NCI-H1105 (cell line): ENCODE measurements at places on chromosomes 12 and 14.

DNA sequence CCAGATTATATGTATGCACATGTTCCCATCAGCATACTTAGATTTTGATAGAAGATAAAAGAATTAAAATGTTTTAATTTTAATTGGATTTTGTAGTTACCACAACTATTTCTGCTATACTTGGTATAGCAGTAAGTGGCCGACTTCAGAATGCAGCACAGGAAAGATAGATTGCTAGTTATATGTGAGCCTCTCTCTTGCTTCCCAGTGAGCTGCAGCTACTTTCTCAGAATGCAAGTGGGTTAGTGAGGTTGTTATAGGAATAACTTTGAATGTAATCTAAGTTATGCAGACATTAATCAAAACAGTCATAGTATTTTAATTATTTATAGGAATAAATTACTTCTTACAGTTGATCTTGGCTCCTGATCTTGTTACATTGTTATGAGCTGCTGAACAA, 240.6 kb downstream of the RAD51B start:
- DNase-seq = no peak

DNA sequence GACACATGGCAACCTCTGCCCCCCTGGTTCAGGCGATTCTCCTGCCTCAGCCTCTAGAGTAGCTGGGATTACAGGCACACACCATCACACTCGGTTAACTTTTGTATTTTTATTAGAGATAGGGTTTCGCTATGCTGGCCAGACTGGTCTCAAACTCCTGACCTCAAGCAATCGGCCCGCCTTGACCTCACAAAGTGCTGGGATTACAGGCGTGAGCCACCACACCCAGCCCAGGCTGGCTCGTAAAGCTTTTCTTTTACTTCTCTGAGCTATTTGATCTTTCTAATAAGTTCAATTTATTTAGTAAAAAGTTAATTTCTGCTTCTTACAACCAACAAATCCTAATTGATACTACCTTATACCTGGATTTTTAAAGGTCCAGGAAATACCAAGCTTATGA, 127.4 kb upstream of the KRR1 start:
- DNase-seq = no peak

DNA sequence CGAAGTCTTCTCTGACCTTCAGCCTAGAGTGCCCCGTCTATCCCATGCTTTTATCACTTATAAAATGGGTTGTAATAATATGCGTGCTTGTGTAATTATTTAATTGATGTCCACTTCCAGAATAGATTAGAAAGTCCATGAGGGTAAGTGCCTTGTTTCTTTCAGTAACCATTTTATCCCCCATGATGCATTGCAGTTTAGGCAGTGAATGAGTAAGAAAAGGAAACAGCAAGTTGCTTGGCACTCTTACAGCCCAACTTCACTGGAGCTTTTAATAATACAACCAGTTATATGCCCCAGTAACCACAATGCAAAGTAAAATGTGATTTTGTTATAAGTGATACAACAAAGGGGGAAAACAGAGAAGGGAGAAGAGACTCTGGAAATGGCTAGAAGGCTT, 287.3 kb downstream of the MED13L start:
- DNase-seq = no peak

DNA sequence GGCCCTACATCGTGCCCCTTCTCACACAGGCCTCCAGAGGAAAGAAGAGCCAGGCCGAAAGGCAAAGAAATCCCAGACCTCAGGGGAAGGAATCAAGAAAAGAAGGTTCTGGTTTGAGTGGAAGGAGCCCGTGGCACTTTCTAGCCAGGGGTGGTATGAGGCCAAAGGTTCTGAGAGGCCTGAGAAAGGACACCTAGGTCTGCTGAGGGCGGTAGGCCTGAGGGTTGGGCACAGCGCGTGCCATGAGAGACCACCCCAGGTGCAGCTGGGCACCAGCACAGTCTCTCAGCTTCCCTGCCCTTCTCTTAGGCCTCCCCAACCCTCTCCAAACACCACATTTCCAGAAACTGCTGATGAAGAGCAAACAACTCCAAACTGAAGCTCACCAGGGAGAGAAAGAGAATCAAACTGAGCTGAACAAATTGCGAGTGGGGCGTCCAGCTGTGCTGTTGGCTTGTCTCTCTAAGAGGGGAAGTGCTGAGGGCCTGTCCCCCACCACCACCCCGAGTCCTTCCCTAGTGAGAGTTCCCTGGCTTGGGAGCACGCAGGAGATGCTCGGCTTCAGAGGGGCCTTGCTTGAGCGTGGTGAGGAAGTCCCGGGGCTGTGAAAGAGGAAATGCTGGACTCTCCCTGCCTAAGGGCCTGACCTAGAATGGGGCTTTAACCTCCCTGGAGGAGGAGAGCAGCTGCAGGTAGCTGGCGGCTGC, 184.8 kb downstream of the ZFP36L1 start:
- DNase-seq = no peak

GRCh38 chr14:32303865-32304264, 25.2 kb upstream of the AKAP6 start:
- no peak for DNase-seq

DNA sequence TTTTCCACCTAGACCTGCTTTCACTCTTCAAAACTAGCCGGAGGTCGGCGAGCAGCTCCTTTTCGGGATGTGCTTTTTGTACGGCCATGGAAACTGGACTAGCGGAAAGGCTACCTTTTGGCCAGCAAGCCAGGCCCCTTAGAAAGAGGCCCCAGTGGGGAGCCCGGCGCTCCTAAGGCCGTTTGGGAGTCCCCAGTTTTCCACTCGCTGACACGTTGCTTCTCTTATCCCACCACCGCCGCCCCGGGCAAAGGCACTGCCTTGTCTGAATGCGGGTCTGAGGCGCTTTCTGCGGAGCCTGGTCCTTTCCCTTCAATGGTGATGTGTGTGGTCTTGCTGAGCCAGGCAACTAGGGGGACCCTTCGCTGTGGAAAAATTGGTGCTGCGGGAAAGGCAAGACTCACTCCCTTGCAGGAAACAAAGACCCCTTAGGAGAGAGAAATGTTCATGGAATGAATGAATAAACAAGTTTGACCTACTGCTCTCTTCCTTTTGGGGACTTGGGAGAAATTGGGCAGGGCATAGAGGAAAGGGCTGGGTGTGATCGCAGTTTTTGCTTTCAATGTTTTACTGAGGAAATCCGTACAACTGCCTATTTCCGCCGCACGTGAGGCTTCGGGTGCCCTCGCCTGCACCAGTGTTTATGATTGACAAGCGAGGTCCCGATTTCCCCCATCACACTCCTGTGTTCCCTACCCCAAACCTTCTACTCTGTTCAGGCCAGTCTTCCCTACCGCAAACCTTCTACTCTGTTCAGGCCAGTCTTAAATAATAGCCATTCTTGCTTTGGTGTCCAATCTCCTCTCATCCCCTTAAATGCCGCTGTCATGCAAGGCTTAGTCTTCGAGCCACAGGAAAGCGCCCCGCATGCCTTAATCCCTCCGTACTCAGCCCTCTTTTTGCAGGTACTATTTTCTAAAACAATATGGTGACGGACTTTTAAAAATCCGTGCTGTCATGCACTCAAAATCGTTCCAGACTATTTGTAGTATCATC, 1.0 kb upstream of the SLC38A2 start:
- DNase-seq = no peak

DNA sequence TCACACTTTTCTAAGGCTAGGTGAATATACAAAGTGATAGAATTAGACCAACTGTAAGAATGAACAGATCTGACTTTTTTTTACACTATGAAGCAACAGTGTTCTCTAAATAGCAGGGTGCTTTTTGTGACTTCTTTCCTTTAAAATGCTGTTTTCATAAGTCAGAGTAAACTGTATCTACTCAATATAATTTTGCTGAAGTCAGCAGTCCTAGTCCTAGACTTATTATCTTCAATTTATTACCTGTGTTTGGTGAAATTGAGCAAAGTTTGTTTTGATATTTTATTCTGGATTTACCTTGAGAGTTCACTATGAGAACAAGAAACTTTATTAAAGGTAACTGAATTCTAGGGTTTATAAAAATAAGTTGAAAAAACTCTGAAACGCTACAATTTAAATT, 651.3 kb upstream of the MIS18BP1 start:
- DNase-seq = no peak

DNA sequence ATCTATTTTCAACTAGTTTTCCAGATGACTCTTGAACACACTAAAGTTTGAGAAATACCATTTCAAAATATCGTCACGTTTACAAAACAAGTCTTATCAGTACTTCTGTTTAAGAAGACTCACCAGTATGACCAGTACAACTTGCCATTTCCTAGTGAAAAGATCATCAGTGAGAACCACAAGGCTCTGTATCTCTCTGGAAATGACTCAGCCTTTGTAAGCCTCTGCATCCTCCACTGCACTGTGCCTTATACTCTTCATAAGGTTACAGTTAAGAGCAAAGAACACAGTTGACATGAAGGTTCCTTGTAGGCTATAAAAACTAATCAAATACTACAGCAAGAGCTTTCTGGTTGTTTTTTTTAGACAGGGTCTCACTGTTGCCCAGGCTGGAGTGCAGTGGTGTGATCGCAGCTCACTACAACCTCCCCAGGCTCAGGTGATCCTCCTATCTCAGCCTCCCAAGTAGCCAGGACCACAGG, 5.7 kb upstream of the VTI1B start:
- no peak for DNase-seq

DNA sequence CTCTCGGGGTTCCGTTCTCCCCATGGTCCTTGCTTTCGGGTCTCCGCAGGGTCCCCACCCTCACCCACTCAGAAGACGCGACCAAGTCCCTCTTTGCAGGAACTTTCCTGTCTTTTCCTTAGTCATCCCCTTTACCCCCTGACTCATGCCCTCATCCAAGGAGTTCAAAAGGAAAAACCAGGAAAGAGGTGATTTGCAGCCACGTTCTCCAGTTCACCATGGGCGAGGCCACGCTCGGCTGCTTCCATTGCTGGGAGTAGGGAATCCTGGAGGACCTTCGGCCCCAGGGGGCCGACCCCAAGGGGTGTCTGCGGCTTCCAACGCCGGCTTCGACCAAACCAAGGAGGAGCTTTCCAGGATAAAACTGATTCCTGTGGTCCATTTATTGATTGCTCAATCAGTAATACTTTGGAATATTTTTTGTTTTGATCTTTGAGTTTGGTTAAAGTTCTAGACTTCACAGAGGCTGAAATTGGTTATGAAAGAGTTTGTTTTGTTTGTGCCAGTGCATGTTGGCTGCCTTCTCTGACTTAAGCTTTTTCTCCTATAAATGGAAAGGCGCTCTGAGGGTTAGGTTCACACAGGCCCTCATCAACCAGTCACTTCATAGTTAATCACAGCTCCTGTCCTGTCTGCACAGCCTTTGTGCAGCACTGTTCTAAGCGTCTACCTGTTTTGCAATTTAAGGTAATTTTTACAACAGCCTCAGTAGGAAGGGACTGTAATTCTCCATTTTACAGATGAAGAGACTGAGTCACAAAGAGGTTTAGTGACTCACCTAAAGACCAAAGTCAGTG, 827 bp downstream of the ALDH2 start:
- no peak for DNase-seq

DNA sequence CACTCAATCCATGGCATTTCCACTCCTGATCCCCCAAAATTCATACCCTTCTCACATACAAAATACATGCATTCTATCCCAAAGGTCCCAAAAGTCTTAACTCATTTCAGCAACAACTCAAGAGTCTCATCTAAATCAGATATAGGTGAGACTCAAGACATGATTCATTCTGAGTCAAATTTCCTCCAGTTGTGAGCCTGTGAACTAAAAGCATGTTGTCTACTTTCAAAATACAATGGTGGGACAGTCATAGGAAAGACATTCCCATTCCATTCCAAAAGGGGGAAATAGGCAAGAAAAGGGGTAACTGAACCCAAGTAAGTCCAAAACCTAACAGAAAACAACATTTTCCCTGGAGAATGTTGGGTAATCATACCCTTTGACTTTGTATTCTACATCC, 103.3 kb downstream of the C12orf75 start:
- DNase-seq = no peak

DNA sequence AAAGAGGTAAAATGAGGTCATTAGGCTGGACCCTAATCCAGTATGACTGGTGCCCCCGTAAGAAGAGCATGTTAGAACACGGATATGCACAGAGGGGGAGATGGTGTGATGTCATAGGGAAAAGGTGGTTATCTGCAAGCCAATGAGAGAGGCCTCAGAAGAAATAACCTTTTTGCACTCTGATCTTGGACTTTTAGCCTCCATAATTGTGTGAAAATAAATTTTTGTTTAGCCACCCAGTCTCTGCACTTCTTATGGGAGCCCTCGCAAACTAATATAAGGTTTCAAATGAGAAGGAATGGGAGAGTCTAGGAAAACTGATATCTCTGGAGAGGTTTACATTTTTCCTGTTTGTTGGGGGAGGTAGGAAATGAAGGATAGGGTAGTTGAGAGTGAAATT, 43.2 kb upstream of the PKP2 start:
- DNase-seq = no peak

- no peak for DNase-seq
Observed at GRCh38 chr12:97260786-97261185, 201.8 kb upstream of the RMST start.

GRCh38 chr14:88004506-88005036, 364 bp upstream of the GPR65 start:
- DNase-seq = no peak

DNA sequence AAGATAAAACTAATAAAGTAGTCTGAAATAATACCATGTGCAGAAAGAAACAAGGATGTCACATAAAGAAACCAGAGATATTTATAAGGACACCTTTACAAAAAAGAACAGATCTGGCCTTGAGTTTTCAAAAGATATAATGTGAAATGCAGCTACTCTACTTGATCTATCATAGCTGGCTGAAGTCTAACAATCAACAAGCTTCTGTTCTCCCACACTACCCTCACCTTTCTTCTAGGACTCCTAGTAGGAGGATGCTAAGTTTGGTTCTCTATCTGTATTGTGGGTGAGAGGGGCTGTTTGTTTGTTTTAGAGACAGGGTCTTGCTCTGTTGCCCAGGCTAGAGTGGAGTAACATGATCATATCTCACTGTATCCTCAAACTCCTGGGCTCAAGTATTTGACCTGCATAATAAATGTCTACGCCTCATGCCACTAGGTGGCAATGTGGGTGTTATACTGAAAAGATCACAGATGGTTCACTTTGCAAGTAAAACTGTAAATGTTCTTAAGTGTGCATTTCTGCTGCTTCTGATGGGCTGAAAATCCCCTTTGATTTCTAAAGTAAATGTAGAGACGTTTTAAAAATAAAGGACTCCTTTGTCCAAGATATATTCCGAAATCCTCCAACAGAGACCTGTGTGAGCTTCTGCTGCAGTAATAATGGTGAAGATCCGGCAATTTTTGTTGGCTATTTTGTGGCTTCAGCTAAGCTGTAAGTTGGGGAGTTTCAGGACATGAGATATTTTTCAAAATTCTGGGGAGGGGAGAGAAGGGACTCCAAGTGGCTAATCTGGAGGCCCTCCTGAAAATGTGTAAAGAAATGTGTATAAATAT, 269.3 kb downstream of the DAD1 start:
- DNase-seq = peak; percentile 12

DNA sequence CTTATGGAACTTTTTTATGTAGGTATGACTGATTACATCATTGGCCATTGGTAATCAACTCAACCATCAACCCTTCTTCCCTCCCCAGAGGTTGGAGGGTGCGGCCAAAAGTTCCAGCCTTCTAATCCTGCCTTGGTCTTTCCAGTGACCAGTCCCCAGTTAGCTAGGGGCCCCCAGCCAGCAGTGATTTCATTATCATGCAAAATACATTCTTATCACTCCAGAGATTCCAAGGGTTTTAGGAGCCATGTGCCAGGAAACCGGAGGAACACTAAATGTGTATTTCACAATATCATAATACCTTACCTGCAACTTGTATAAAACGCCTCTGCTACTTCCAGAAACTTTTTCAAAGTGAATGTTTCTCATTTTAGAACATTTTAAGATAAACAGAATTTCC, 181.5 kb upstream of the PELI2 start:
- DNase-seq = no peak

- DNase-seq = no peak
Observed at GRCh38 chr12:111870706-111871105, 28.7 kb downstream of the MAPKAPK5 start.
